HuH-7 (cell line): ENCODE measurements at places on chromosomes 12 and 14.

- no peak for DNase-seq
Observed at GRCh38 chr12:88896958-88897357, 316.7 kb upstream of the KITLG start.

DNA sequence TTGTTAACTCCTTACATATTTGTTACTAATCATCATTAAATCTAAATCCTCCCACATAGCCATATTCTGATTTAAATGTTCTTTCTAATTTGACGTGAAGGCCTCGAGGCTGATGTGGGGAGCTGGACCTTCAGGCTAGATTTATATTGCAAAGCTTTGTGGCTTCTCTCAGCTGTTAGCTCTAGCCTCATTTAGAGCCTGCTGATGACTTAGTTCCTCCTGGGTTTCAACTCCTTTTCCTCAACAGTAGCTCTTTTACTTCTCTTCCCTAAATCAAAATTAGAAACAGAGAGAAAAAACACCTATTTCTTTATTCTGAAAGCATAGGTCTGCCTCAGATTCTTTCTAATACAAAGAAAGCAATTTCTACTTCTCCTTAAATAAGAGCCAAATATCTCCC lies 477.5 kb upstream of the CCDC196 start:
- no peak for DNase-seq

GRCh38 chr12:3896356-3896755 lies 23.2 kb upstream of the PARP11 start:
- DNase-seq = no peak

GRCh38 chr12:122001466-122002209 lies 20.0 kb upstream of the BCL7A start:
- DNase-seq = no peak

- DNase-seq = no peak
Observed at GRCh38 chr12:105342464-105342863, 12.0 kb downstream of the C12orf75 start.
